CD4-positive, alpha-beta T cell (primary cell): ENCODE measurements at places on chromosomes 5 and 9.

GRCh38 chr9:79969393-79970145, 397.8 kb downstream of the TLE4 start:
- H3K36me3 ChIP-seq, result no peaks in the 10 kb centered on the region
- H3K4me3 ChIP-seq, result no peak overlapping the region
- H3K27me3 ChIP-seq, result no peaks in the 10 kb centered on the region
- no peak overlapping the region for H3K27ac ChIP-seq
- H3K4me1 ChIP-seq, result no peaks in the 10 kb centered on the region

- H3K27me3 ChIP-seq, result no peaks in the 10 kb centered on the region
- H3K27ac ChIP-seq, result no peak overlapping the region
- no peak for DNase-seq
- H3K36me3 ChIP-seq, result no peaks in the 10 kb centered on the region
- H3K4me1 ChIP-seq, result no peaks in the 10 kb centered on the region
- H3K4me3 ChIP-seq, result no peak overlapping the region
These were observed 203.4 kb upstream of the RASEF start for GRCh38 chr9:83266331-83266665.

GRCh38 chr9:85569988-85570387, 171.8 kb downstream of the AGTPBP1 start:
- peaks cover 4% of the 10 kb centered on the region for H3K36me3 ChIP-seq
- no peaks in the 10 kb centered on the region for H3K4me1 ChIP-seq
- no peak overlapping the region for H3K27ac ChIP-seq
- no peak for DNase-seq

- no peak for DNase-seq
- H3K4me3 ChIP-seq, result no peak overlapping the region
- H3K27me3 ChIP-seq, result no peaks in the 10 kb centered on the region
- no peaks in the 10 kb centered on the region for H3K36me3 ChIP-seq
These were observed 15.4 kb downstream of the RNF130 start for GRCh38 chr5:180056153-180056552.

GRCh38 chr9:133738640-133739225, 581 bp upstream of the SARDH start:
- peak overlapping the region; percentile 48 for H3K4me3 ChIP-seq
- peaks cover 20% of the 10 kb centered on the region for H3K4me1 ChIP-seq
- no peak for DNase-seq
- no peak overlapping the region for H3K27ac ChIP-seq

GRCh38 chr5:168328814-168329213, 37.4 kb downstream of the WWC1 start:
- no peak overlapping the region for H3K4me3 ChIP-seq
- no peaks in the 10 kb centered on the region for H3K36me3 ChIP-seq
- no peak for DNase-seq
- no peak overlapping the region for H3K27ac ChIP-seq
- H3K27me3 ChIP-seq, result peaks cover 2% of the 10 kb centered on the region

DNA sequence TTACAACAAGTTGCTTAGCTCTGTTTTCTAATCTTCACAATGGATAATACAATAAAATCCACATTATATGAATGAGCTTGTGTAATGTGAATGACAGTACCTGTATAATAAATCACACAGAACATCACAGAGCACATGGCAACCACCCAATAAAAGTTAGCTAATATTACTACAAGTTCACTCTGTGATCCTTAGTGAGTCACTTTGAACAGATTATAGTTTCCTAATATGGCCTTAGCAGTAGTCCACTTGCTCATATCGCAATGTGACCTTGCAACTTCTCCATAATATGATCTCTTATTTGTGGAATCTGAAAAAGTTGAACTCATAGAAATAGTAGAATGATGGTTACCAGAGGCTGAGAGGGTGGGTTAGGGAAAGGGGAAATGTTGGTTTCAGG, 361.3 kb downstream of the PTPRD start:
- H3K4me1 ChIP-seq, result no peaks in the 10 kb centered on the region
- H3K27ac ChIP-seq, result no peak overlapping the region
- no peaks in the 10 kb centered on the region for H3K27me3 ChIP-seq

- DNase-seq, result peak; percentile 37
- H3K27ac ChIP-seq, result no peak overlapping the region
- no peak overlapping the region for H3K4me3 ChIP-seq
- no peaks in the 10 kb centered on the region for H3K27me3 ChIP-seq
- H3K36me3 ChIP-seq, result peaks cover 10% of the 10 kb centered on the region
These were observed 7.7 kb downstream of the B4GALT7 start for GRCh38 chr5:177607452-177608192.

- peaks cover 3% of the 10 kb centered on the region for H3K27me3 ChIP-seq
- H3K27ac ChIP-seq, result no peak overlapping the region
- no peak overlapping the region for H3K4me3 ChIP-seq
- no peaks in the 10 kb centered on the region for H3K36me3 ChIP-seq
- DNase-seq, result no peak
These were observed 139.1 kb downstream of the COX7C start for GRCh38 chr5:86756839-86757238.

DNA sequence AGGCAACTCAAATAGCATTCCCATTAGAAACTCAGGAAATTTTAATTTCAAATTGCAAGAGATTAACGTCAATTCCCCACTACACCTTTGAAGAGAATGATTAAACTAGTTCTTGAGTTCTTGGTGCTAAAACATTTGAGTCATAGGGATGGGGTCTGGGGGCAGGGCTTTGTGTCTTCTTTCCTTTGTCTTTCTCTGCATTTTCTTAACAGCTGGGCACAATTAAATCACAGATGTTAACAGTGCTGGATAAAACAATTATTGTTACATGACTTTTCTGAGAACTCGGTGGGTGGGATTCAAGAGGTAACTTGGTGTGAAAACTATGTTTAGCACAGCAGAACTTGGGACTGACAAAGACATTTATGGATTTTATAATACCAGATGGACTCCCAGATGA, 351.9 kb upstream of the TNC start:
- no peaks in the 10 kb centered on the region for H3K27me3 ChIP-seq
- H3K36me3 ChIP-seq, result no peaks in the 10 kb centered on the region
- no peak overlapping the region for H3K27ac ChIP-seq
- H3K4me1 ChIP-seq, result no peaks in the 10 kb centered on the region

GRCh38 chr9:115223471-115223870, 105.5 kb upstream of the TNC start:
- H3K27me3 ChIP-seq, result peaks cover 4% of the 10 kb centered on the region
- H3K4me1 ChIP-seq, result no peaks in the 10 kb centered on the region
- H3K4me3 ChIP-seq, result no peak overlapping the region
- no peak for DNase-seq
- no peak overlapping the region for H3K27ac ChIP-seq

DNA sequence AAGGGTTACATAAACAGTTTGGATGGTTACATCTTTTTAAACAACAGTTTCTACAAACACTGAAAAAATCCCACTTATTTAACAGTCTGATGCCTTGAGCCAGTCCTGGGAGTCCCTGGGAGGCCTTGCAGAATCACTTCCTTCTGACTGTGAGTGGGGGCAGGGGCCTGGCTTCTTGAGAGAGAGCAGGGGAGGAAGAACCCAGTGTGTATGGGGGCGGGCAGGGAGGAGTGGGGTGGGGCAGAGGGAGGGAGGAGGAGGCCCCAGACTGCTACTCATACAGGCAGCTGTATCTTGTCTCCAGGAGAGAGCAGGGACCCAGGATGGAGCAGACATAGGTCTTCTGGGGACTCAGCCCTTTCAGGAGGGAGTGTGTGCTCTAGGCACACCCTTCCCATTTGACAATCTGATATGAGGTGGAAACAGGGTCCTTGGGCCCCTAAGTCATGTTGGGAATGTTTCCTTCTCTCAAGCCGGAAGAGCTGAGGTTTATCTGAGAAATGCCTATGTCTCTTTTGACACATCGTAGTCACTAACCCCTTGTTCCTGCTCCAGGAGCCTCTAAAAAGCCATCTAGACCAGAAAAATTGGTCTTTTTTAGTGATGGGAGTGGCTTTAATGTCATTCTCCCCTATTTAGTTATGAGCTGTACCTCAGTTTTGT, 52.8 kb downstream of the IRF1 start:
- H3K4me1 ChIP-seq, result peaks cover 87% of the 10 kb centered on the region
- H3K36me3 ChIP-seq, result peaks cover 23% of the 10 kb centered on the region
- peak overlapping the region; percentile 67 for H3K27ac ChIP-seq
- H3K27me3 ChIP-seq, result no peaks in the 10 kb centered on the region
- H3K4me3 ChIP-seq, result peak overlapping the region; percentile 21

DNA sequence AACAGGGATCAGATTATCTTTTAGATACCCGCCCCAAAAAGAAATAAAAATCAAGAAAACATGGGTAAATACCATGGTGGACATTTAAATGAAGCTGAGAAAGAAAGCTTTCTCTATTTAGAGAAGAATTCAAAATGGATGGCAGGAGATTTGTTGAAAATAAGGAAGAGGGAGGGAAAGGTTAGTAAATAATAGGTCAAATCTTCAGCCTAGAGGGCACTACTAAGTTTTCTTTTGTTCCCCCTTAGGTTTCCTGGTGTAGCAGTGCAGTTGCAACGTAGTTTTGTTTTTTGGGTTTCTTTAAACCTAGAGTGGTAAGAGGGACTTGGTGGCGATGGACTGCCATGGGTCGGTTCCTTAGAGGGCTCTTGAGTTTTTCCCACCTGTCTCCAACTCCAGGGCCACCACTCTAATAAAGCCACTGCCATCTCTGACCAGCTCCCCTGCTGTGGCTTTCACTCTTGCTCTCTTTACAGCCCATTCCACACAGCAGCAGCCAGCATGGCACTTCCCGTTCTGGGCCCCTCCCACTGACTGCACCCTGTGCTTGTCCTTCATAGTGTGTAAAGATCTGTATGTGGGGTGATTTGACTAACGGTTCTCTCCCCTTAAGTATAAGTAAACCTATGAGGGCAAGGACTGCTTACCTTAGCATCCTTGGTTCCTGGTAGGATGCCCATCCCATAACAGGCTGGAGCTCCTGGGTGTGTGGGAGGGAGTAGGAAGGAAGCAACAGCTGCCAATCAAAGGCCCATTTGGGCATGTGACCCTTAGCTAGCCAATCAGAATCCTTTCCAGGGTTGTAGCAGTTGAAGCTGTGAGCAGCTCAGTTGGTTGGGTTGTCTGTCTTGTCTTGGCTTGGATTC, 118.3 kb downstream of the SLC1A3 start:
- peak; percentile 44 for DNase-seq
- H3K4me3 ChIP-seq, result peak overlapping the region; percentile 50
- no peaks in the 10 kb centered on the region for H3K36me3 ChIP-seq
- H3K27ac ChIP-seq, result no peak overlapping the region
- H3K27me3 ChIP-seq, result no peaks in the 10 kb centered on the region

DNA sequence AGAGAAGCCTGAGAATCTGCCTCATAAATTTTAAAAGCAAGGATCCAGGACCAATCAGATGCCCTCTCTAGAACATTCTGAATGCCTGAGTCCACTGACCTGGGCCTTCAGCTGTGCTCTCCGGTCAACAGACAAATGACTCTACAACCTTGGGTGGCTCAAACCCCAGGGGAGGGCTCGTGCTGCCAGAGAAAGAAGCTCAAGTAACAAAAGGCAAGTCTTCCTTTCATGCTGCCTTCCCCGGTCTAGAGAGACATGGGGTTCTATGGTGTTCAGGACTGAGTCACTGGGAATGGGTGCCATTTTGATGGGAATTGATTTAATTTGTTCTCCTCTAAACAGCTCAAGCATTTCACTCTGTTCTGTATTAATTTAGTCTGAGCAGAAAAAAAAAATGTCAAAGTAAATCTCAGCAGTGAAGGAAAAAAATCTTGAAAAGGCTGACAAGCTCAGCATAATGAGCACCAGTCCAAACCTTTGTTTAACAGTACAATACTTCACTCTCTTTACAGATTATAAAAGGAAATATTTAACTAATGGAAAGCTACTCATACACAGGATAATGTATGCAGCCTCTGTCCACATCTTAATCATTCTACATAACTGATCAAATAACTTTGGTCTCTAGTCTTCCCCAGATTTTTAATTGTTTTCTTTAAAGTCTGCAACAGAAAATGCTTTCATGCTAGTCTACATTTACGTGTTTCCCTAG, 191.0 kb downstream of the GLIS3 start:
- no peaks in the 10 kb centered on the region for H3K36me3 ChIP-seq
- H3K4me3 ChIP-seq, result no peak overlapping the region
- H3K27ac ChIP-seq, result no peak overlapping the region
- no peaks in the 10 kb centered on the region for H3K4me1 ChIP-seq
- H3K27me3 ChIP-seq, result peaks cover 4% of the 10 kb centered on the region

DNA sequence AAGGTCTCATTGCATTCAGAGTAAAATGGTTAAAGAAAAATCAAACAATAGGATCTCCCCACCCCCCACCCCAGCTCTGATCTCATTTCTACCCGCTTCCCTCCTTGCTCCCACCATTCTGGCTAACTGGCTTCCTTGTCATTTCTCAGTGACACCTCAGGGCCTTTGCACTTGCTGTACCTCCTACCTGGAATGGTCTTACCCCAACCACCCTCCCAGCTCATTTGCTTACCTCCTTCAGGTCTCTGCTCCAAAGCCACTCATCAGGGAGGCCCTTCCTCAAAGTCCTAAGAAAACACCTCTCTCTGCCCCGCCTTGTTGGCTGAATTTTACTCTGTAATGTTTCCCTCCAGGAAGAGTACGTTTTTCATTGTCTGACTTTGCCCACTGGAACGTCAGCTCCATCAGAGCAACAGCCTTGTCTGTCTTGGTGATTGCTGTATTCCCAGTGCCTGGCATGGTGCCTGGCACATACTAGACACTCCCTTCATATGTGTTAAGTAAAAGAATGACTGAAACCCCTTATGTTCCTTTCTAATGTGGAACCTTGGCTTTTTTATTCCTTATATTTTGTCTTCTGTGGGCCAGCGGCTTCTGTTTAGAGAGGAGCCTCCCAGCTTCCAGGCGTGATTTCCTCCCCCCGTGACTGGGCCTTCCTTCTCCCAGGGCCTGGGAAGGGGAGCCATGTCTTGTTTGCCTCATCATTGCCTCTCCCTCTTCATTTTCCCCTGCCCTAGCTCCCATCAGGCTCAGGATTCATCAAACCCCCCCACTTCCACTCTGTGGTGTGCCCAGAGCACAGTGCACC, 26.9 kb downstream of the NEURL1B start:
- no peak overlapping the region for H3K27ac ChIP-seq
- H3K27me3 ChIP-seq, result no peaks in the 10 kb centered on the region

DNA sequence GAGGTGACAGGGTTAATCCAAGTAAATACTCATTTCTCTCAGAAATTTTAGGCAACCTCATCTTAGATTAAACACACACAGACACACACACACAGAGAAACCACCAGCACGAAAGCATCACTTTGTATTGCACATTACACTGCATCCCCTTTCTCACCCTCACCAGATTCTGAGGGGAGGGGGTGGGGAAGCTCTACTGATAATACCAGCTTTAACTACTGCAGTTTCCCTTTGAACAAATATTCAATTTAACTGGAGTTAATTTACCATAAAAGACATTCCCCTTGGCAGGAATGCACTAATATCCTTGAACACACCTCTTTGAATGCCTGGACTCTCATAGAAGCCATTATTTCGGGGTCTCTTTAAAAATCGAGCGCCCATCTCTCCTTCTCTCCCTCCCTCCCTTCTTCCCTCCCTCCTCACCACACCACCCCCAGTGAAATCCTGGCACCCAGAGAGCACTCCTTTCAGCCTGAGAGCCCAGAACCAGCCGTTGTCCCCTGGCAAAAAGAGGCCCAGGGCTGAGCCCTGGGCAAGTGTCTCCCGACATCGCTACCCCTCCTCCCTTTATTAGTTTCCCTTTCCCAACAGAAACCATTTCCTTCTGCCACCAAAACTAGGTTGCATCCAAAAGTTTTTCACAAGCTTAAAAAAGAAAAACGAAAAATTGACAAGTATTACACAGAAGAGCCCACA, 2.8 kb upstream of the NFIB start:
- peaks cover 27% of the 10 kb centered on the region for H3K4me1 ChIP-seq
- H3K4me3 ChIP-seq, result no peak overlapping the region
- H3K27ac ChIP-seq, result no peak overlapping the region
